ENCODE measurements at places on chromosomes 4 and X. TPM values are rescaled to one million over a fixed set of nuclear protein-coding genes. Genes with fewer than 3 reads are reported as not detected.

The PPARGC1A gene
- total RNA-seq, result not detected

The CT45A8 gene
- total RNA-seq, result not detected

The KCND1 gene
- 0.47 TPM for total RNA-seq

The GPR101 gene
- not detected for total RNA-seq

The FUNDC2 gene
- total RNA-seq, result 39.1 TPM

The MTM1 gene
- 8.3 TPM for total RNA-seq

The PDZD4 gene
- 0.04 TPM for total RNA-seq

The ANK2 gene
- total RNA-seq, result 3.5 TPM

The ASB11 gene
- not detected for total RNA-seq

The TIMP1 gene
- 127 TPM for total RNA-seq

The MAGT1 gene
- 66.0 TPM for total RNA-seq

The TMSB15B gene
- 18.3 TPM for total RNA-seq

The TLR10 gene
- not detected for total RNA-seq

The BEND2 gene
- total RNA-seq, result not detected

The GRIA2 gene
- not detected for total RNA-seq

The VSIG1 gene
- total RNA-seq, result 0.70 TPM

The GC gene
- total RNA-seq, result not detected

The ETDB gene
- total RNA-seq, result not detected

The ADGRL3 gene
- total RNA-seq, result under 0.01 TPM

The FAM9C gene
- not detected for total RNA-seq

The AGTR2 gene
- total RNA-seq, result not detected

The TCEAL1 gene
- total RNA-seq, result 15.8 TPM

The FDCSP gene
- not detected for total RNA-seq

The HTN3 gene
- total RNA-seq, result not detected

The ASB9 gene
- total RNA-seq, result 0.91 TPM

Data from hair follicular keratinocyte (primary cell).